ENCODE measurements at places on chromosomes 6 and 20.

- peak; percentile 15 for DNase-seq
These were observed 87.5 kb downstream of the MEI4 start for GRCh38 chr6:77740380-77740779.

DNA sequence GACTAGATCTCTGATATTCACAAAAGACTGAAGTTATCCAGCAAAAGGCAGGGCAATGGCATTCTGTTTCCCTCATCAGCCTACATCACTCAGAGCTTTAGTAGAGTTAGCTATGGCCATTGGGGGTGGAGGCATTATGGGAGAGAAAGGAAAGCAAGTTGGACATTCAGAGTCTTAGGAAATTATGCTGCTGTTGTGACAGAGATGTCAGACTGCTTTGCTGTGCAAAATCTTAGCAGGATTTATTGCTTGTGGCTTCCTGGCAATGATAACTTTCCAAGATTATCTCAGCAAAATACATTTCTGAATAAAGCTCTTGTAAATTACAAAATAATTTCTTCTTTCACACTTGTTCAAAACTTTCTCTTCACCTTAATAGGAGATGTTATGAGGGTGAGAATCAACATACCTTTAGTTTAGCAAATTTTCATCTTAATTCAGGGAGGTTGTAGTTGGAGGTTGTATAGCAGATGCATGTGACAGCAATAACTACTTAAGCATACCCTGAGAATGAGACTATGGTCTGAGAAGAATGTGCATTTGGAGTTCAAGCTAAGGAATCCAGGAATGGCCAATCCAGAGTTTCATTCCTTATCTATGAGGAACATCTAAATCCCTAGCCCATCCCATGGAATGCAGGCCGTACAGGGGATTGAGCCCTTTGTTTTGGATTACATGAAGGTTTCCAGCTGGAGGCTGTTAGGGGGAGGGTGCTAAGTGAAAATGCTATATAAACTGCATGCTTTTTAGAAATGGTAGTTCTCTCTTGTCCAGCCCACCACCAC lies 179.8 kb downstream of the HAO1 start:
- DNase-seq, result no peak

- DNase-seq, result no peak
These were observed 523 bp downstream of the TMEM30A start for GRCh38 chr6:75283907-75284631.

GRCh38 chr6:113401231-113401630 lies 455.9 kb upstream of the MARCKS start:
- DNase-seq, result no peak

- no peak for DNase-seq
These were observed 139.7 kb upstream of the LRFN2 start for GRCh38 chr6:40726853-40727252.

GRCh38 chr20:13401596-13401995 lies 180.5 kb downstream of the ISM1 start:
- DNase-seq, result no peak

DNA sequence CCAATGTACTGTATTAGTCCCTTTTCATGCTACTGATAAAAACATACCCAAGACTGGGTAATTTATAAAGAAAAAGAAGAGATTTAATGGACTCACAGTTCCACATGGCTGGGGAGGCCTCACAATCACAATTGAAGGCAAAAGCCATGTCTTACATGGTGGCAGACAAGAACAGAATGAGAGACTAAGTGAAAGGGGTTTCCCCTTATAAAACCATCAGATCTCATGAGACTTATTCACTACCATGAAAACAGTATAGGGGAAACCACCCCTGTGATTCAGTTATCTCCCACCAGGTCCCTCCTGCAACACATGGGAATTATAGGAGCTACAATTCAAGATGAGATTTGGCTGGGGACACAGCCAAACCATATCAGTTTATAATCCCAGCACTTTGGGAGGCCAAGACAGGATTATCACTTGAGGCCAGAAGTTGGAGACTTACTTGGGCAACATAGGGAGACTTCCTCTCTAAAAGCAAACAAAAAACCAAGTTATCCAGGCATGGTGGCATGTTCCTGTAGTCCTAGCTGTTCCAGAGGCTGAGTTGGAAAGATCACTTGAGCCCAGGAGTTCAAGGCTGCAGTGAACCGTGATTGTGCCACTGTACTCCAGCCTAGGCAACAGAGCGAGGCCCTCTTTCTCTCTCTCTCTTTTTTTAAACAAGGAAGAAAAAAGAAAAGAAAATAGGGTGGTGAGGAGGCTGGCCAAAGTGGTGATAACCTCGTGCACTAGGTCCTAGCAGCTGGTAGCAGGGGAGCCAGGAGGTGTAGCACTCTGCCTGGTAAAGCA lies 22.9 kb upstream of the DDR1 start:
- DNase-seq, result no peak

DNA sequence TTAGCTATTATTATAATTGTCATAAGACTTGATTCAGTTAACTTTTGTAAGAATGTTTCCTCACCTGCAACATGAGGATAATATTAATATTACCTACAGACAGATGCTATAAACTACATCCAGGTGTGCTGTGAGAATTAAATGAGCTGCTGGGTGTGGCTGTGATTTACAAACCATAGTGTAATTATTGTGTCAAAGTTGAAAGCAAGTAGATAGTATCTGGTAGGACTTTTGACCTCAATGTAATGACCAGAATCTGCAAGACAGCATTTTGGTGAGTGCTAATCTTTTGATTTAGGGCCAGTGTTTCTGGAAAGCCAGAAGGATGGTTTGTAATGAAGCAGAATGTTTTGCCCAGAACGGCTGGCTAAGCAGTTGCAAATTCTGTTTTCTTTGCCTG lies 162.5 kb downstream of the TRMT11 start:
- DNase-seq, result no peak

GRCh38 chr6:125570526-125570925 lies 178.9 kb upstream of the HEY2 start:
- DNase-seq, result no peak

GRCh38 chr20:21141825-21142224 lies 15.9 kb downstream of the KIZ start:
- DNase-seq, result no peak

GRCh38 chr6:36893976-36894932 lies 8.5 kb downstream of the C6orf89 start:
- DNase-seq, result no peak

DNA sequence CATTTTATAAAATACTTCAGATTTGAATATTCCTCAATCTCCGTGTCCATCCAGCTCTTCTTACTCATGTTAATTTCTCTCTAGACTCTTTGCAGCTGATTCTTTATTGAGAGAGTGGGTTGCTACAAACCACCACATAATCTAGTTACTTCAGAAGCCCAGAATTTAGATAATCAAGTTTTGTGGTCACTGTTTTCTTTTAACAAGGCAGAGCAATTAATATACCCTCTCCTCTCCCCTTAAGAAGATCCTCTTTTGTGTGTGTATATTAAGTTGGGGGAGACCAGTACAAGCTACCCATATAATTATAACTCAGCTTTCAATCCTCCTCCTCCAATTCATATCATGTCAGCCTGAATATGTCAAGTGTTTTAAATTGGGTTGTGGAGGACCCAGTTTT lies 95.1 kb downstream of the IRAK1BP1 start:
- no peak for DNase-seq

DNA sequence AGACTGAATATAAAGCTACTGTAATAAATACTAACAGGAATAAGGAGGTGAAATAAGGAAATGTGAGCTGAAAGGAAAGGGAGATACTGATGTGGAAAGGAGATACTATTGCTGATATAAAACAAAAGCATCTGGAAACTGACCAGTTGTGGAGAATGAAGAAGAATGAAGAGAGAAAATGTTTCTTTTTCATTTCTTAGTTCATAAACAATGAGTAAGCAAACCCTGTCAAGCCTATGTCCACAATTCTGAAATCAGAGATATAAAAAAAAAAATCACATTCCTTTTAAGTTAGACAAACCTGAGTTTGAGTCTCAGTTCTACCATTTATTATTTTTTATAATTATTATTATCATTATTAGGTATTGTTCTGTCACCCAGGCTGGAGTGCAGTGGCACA lies 121.6 kb upstream of the GJE1 start:
- no peak for DNase-seq

DNA sequence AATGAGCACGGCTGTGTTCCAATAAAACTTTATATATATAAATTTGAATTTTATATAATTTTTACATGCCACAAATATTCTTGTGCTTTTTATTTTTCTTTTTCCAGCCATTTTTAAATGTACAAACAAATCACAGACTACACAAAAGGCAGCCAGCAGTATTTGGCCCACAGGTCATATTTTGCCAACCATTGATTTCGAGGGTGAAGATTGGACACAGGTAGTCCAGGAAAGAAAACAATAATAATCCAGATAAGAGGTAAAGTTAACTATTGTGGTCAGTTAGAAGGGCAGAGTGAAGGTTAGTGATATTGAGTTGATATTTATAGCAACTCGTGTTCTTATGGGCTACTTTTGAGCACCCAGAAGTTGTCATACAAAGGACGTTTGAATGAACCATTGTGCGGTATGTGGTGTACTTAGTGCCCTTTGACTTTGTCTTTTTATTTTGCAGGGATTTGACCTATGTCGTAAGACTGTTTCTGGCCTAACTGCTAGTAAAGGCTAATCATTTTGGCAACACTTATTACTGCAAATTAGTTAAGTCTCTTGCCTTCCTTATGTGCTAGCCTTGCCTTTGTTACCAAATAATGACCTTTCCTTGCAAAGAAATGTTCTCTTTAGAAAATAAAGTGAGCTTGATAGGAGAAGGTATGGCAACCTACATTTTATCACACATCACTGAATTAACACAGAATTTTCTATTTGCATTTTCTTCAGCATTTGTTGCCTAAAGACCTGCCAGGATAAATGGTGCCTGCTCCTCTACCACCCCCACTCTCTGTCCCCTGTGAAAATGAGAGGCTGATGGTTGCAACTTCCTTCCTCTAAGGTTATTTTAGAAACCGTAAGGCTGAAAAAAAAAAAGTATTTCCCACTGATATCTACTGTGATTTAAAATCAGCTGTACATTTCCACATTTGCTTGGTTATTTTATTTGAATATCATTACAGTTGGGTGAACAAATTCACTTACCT lies 493.9 kb upstream of the SOX4 start:
- no peak for DNase-seq

DNA sequence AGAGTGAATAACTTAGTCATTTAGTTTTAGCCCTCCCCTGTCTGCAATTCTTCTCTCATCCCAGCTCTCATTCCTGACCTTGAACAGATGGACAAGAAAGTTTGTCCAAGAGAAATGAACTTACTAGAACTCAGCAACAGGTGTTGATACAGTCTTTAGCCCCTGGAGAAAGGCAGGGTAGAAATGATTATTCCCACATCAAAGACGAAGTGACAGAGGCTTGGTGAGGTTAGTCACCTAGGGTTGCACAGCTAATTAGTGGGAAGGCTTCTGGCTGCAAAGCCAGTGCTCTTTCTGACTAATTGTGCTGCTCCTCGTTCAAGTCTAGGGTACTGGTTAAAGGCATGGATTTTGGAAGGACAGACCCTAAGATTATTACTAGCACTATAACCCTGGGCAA lies 4.5 kb downstream of the ZDHHC14 start:
- no peak for DNase-seq

GRCh38 chr6:121187833-121188200 lies 146.5 kb downstream of the TBC1D32 start:
- DNase-seq, result no peak

- DNase-seq, result no peak
These were observed 105.0 kb downstream of the SYCP2 start for GRCh38 chr20:59828125-59829053.

DNA sequence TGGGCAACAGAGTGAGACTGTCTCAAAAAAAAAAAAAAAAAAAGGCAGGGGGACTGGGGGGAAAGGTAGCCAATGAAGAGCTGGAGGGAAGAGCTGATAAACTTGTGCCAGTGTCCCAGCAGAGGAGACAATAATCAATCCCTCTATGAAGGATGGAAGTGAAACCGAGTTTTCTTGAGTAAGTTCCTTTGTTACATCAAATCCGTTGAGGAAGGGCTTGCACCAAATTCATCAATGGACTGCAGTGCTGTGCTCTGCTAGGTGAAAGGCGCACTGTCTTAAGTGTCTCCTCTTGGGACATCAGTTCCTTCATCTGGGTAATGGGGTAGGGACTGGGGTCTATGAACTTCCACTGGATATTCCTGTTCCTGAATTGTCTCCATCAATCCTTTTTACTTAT lies 3.0 kb upstream of the CRIP3 start:
- DNase-seq, result no peak

GRCh38 chr6:167416676-167417430 lies 92.0 kb downstream of the TTLL2 start:
- no peak for DNase-seq

DNA sequence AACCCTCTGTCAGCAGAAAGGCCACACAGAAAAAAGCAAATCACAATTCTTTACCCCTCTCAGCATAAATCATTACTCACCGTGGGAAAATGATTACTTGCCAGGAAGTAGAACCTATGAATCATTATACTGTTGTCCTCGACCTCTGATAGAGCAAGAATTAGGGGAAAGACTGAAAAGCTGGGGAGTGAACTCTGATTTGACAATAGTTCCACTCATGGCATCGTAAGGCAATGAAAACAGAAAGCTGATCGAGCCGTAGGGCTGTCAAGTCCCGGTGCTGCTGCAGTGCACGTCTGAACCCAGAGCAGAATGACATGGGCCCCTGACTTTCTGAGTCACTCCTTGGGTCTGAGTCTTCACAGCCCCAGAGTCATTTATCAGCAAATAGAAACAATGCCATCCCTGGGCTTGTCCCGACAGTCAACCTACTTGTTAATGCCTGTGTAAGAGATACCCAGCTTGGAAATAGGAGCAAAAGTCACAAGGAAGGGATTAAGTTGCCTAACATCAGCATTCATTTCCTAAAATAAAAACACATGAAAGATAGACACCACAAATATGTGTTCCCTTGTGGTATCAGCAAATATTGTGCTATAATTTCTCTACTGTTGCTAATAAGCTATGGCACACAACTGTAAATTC lies 224.8 kb upstream of the MARCKS start:
- DNase-seq, result no peak

- DNase-seq, result no peak
These were observed 88.3 kb downstream of the SASH1 start for GRCh38 chr6:148430897-148431296.
